ENCODE measurements at places on chromosomes 7 and 10.

DNA sequence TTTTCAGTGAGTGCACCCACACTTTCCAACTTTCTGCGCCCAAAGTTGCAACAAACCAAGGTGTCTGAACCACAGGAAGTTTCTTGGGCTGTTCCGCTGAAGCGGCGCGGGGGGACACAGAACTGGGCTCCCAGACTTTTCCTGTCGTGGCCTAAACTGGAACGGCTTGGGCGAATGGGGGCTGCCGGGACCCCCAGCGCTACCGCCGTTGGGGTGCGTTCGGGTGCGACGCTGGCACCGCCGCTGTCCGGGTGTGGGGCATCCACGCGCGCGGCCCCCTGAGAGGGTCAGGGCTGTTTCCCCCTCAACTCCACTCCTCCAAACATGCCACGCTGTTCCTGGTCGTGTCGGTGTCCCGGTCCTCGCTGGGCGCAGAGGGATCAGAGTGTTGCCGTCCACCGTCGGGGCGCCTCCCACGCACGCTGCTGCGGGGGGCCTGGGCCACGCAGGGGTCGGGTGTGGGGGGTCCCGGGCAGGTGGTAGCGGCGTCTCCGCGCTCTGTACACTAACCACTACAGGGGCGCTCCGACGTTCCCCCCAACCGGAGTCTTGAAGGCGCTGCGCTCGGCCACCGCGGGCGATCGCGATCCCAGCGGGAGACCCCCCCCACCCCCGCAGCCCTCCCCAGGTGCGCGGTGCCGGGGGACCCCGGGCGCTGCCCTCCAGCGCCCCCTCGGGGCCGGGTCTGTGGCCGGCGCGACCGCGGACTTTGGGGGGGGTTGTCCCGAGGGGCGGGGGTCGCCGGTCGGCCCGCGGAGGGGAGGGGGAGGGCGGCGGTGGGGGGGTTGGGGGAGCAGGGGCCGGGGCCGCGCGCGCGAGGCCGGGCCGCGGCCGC is 2.2 kb upstream of the CUX1 start:
- DNase-seq, result peak; percentile 37

GRCh38 chr10:59817773-59818172 is 64.5 kb upstream of the MRLN start:
- DNase-seq, result peak; percentile 82

GRCh38 chr7:25642849-25643248 is 414.6 kb upstream of the NPVF start:
- no peak for DNase-seq

DNA sequence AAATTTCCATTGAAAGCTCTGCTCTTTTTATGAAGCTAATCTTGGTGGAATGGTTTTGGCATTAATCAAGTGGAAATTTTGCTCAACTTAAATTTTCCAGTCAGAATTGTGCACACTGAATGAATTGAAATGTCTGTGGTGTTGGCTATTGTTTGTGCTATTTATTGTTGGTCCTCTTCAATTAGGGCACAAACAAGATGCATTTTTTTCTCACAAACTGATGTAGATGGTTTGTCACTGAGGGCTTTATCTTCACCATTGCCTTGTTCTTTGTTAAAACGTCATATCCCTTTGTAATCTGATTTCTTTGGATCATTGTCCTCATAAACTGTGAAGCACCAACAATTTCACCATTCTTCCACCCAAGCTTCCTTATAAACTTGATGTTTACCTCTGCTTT is 152.1 kb upstream of the RHOBTB1 start:
- no peak for DNase-seq

DNA sequence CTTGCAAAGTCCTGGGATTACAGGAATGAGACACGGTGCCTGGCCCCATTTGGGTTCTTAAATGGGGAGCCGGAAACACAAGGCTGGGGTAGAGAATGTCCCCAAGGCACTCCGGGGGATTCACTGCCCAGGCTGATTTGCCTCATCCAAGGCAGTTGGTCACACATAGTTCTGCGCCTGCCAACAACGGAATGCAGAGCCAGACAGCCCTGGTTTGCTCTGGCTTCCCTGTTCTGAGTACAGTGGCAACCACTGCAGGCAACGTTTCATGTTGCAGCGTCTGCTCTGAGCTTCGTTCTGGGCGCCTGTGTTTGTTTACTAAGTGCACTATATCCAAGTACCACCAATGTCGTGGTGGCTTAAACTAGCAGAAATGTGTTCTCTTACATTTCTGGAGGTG is 61.7 kb upstream of the C1QL3 start:
- no peak for DNase-seq

DNA sequence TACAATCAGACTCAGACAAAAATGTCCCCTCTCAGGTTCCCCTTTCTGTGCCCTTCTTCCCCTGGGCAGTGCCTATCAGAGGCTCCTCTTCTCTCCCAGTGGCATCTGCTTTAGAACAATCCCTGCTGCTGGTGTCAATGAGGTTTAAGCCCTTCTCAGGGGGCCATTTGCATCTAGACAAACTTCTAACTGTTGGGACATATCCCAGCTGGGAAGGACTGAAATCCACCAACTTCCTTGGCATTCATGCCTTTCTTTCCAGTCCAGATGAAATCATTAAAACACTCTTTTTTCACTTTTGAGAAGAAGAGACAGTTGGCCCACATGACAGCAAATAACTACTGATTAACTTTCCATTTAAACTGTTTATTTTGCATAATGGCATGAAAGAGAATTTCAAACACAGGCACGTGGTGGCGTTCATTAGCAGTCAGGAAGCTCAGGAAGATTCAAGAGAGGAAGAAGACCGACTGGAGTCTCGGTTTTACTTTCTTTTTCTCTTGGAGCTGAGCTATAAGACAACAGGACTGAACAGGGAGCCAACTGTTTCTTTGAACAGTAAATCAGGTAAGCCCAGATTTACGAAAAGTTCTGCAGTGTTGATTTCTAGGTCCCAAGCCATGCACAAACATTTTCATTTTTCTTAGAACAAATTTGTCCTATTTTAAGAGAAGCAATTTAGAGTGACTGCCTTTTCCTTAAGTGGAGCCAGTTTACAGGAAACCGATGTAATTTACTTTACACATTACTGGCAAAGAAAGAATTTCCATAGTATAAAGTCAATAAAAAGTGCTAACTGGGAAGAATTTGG is at the start of gene GIMAP2:
Gene GIMAP2, plus strand, starts transcription at position 488 of the 811 bp plus-strand sequence. CDS start 1,354 bp downstream, outside the sequence.
- DNase-seq, result peak; percentile 74

- DNase-seq, result peak; percentile 18
Measured at GRCh38 chr7:50284296-50284695, 20.2 kb upstream of the IKZF1 start.

- DNase-seq, result no peak
Measured at GRCh38 chr10:6283655-6284054, 80.9 kb downstream of the PFKFB3 start.

DNA sequence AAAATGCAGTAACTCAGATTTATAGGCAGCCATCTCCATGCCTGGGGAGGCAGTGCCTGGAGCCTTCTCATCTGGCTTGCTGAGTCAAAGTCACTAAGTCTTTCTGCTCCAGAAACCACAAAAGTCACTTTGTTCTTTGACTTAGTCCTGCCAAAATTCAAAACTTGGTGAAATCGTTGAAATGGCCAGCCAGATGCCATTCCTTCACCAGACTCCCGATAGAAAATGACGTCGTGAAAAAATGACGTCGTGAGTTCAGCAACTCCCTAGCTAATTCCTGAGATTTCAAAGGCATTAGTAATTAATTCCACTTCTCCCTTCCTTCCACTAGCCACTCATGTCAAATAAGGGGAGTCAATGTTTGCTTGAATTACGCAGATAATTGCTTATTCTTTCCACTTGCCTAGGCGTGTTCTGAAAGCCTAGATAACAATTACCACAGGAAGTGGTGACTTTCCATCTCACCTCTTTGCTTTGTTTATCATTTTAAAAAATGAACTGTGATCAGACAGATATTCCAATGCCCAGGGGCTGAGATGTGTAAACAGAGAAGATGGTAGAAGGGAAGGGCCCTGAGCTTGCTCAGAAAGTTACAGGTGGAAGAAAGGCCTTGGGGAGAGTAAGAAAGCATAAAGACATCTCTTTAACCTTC is 48.5 kb upstream of the OSBPL3 start:
- DNase-seq, result peak; percentile 78

DNA sequence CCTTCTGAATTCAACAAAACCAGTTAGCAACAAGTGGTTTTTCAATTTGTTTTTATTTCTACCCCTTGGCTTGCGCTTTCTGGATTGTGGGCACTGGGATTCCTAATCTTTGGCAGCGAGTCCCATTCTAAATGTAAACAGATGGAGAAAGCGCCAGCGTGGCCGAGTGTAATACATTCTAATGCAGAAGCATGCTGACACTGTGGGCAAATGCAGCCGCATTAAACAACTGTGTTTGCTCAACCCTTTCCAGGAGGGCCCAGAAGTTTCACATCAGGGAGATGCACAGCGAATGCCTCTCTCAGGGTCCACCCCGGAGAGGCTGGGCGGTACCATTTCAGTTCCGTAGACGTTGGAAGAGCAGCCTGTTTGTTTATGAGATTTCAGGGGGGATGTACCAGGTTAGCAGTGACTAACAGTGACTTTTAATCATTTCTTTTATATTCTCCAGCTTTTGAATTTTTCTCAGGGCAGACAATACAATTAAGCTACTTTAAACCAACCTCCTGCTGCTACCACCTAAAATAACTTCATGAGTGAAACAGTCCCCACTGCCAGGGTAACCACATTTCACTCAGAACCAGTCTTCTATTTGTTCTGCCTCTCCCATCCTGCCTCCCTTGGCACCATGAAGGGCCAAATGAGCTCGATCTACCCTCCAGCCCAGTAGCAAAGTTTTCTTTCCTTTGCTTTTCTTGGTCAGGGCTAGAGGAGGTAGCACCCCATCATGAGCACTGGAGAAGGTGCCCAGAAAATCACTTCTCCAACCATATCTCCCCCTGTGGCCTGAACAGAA is 164.2 kb upstream of the ITGB1 start:
- no peak for DNase-seq

DNA sequence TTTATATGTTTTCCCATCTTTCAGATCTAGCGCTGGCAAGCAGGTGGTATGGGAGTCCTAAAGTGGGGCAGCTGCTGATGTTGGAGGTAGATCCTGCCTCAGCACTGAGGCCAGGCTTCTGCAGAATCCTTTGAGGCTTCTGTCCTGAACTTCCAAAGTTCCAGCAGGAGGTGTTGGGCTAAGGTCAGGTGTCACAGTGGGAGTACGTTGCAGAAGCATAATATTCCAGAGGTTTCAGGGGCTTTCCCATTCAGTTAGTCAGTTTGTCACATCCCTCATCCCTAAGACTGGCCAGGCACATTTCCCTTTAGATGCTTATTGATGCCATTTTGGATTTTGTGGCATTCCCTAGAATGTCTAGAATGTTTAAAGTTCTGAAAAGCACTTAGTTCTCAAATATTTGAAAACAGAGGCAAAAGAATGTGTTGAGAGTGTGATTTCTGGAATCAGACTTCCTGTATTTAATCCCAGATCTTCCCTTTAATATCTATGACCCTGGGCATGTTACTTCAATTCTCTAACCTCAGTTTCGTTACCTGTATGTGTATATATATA is 319.1 kb upstream of the PHYHIPL start:
- DNase-seq, result no peak

DNA sequence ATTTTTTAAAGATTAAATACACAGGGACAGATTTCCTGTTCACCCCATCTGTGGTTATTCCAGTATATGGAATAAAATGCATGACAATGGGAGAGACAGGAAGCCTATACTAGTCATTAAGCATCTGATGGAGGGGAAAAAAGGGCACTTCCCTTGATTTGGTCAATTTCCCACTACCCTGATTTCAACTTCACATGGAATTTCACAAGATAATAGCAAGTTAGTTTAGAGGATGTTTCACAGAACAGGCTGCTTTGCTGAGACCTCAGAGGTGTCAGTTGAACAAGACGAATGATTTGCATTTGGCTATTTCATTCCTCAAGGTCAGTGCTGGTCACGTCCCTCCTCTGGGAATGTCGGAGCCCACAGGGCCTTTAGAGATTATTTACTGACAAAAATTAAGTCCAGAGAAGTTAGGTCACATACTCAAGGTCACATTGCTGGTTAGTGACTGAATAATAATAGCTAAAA is 4.7 kb upstream of the ITPRIP start:
- no peak for DNase-seq

DNA sequence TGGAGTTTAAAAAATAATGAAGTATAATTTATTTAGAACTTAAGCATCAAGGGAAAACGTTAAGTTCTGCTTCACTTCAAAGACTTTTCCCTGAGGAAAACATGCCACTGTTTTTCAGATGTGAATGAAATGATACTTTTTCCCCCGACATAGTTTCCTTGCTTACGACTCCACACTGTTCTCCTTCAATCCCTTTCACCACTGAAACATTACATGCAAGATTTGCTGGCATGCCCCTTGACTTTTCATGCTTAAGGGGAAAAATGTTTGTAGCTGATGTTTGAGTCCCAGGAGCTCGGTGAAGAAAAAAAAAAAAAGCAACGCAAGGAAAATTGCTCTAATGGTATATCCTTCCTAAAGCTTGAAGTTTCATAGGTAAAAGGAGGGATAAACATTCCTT is 10.0 kb downstream of the GLI3 start:
- no peak for DNase-seq

DNA sequence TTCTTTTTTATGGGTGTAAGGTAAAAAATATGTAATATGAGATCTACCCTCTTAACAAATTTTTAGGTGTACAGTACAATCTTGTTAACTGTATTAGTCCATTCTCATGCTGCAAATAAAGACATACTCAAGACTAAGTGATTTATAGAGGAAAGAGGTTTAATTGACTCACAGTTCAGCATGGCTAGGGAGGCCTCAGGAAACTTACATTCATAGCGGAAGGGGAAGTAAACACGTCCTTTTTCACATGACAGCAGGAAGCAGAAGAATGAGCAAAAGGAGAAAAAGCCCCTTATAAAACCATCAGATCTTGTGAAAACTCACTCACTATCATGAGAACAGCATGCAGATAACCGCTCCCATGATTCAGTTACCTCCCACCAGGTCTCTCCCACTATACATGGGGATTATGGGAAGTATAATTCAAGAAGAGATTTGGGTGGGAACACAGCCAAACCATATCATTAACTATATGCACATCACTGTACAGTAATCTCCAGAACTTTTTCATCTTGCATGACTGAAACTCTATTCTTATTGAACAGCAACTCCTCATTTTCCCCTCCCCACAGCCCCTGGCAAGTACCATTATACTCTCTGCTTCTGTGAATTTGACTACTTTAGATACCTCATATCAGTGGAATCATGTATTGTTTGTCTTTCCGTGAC is 127.4 kb downstream of the WNT2 start:
- no peak for DNase-seq

DNA sequence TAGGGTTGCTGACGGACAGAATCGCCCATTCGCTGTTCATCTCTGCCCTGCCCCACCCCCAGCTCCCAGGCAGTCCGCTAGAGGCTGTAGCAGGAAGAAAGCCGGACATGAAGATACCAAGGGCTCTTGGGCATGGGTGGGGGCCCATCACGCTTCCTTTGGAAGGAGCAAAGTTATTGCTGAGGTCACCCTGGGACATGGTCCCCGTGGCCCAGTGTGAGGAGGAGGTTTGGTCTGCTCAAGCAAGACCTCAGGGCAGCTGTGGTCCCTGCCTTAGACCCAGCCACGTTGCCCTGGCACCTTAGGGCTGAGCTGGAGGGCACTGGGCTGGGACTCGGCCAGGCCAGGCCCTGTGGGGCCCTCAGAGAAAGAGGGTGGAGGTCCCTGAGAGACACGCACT is 132.1 kb upstream of the NPS start:
- no peak for DNase-seq

- DNase-seq, result no peak
Measured at GRCh38 chr10:59276919-59277318, 85.4 kb downstream of the FAM13C start.

GRCh38 chr10:23174074-23174976 is 17.8 kb upstream of the PTF1A start:
- no peak for DNase-seq

Data from hematopoietic multipotent progenitor cell treated with erythropoietin and hydrocortisone succinate and interleukin-3 and kit ligand, for 8 days (in vitro differentiated cells).